ENCODE measurements at places on chromosomes 5 and 9.

GRCh38 chr9:137448602-137448962 lies 7.4 kb upstream of the ENTPD8 start:
- DNase-seq: no peak

GRCh38 chr9:127919253-127919815 lies 2.5 kb upstream of the ST6GALNAC4 start:
- DNase-seq: peak; percentile 61

DNA sequence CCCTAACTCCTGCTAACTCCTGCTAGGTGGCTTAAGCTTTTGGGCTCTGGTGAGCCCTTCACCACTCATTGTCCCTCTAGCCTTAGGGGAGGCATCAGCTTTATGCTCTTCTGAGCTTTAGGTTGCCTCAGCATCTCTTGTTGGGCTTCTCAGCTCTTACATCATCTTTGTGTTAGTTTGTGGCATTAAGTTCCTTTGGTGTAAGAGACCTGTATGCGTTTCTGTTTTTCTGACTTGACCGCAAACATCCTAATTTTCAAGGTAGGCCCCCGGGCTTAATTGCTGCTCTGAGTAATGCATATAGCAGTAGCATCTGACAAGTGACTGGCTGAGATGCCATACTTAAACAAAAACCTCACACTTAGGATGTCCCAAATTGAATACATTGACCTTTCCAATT lies 287.8 kb upstream of the TUT7 start:
- DNase-seq: no peak

DNA sequence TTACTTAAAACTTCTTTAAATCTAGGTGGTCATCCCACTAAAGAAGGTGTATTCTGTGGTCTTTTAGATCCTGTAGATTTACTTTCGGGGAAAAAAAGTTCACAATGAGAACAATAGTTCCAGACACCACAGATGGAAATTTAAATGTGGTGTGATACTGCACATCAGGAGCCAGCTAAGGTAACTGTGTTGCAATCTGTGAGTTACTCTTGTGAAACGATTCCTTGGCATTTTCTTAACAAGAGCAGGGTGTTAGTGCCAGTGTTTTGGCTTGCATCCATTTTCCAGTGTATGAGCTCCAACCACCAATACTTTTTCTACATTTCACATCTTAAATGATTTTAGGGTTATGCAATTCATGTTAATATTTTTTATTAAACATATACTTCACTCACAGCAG lies 674.5 kb downstream of the CETN3 start:
- DNase-seq: no peak

- DNase-seq: no peak
These were observed 114.3 kb upstream of the IL12B start for GRCh38 chr5:159444441-159445082.

DNA sequence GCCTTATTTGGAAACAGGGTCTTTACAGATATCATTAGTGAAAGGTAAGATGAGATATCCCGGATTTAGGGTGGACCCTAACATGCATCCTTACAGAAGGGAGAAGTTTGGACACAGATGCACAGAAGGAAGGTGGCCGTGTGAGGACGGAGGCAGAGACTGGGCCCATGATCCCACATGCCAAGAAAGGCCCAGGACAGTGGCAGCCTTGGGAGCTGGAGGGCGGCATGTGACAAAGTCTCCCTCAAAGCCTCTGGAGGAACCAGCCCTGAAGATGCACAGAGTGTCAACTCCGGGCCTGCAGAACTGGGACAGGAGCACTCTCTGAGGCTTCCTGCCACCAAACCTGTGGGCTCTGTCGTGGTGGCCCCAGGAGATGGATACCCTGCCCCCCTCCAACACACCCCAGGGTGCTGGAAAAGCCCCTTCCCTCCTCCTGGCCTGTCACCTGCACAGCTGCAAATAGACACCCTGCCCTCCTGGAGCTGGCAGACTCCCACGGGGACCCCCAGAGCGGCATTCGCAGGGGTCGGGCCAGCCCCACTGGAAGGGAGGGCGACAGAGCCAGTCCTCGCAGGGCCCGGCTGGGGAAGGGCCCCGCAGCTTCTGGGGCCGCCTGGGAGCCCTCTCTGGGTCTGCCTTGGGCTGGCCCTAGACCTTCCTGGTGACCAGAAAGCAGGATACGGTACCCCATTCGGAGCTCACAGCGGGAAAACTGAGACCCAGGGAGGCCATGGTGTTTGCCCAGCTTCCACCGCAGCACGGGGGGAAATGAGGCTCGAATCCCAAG lies 7.9 kb downstream of the NACC2 start:
- no peak for DNase-seq

- no peak for DNase-seq
These were observed 911.2 kb downstream of the EFNA5 start for GRCh38 chr5:106759581-106759980.

GRCh38 chr5:174596429-174596828 lies 128.0 kb upstream of the MSX2 start:
- DNase-seq: no peak

- DNase-seq: no peak
These were observed 353.3 kb upstream of the CLINT1 start for GRCh38 chr5:158212237-158212636.

DNA sequence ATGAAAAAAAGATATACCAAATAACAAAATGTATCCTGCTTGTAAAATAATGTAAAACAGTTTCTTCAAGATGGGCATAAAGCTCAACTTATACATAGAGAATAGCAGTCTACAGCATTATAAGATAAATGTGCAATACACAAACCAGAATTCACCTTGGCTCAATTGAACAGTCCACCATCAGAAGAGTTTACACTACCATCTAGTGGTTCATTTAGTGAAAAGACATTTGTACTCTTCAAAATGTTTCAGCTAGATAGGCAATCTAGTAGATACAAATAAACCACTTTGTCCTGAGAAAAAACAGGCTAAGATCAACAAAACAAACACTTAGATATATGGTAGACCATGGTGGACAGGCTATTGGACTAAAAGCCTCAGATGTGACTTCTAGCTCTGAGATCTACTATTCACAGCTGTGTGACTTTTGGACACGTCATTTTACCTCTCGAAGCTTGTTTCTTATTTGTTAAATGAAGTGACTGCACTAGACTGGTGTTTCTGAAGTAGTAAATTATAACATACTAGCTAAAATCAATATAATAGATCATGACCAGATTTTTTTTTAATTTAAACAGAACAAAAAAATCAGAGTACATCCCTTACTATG lies 22.1 kb upstream of the TPD52L3 start:
- no peak for DNase-seq

DNA sequence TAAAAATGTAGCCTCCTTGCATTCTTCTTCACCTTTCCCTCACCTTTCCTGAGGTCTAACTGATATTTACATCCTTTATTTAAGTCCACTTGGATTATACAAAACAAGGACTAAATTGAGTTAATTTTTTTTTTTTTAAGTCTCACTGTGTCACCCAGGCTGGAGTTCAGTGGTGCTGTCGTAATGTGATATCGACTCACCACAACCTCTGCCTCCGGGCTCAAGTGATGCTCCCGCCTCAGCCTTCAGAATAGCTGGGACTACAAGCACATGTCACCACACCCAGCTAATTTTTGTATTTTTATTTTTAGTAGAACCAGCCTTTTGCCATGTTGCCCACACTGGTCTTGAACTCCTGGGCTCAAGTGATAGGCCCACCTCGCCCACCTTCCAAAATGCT lies 195.3 kb downstream of the BNC2 start:
- DNase-seq: no peak

GRCh38 chr5:178895615-178896571 lies at the start of gene ZFP2:
Gene ZFP2, plus strand, starts transcription at chr5:178895913. Its CDS starts 35,401 bp downstream, at chr5:178931314.
- DNase-seq: peak; percentile 35

- no peak for DNase-seq
These were observed 30.9 kb upstream of the SLC46A2 start for GRCh38 chr9:112921549-112921948.

DNA sequence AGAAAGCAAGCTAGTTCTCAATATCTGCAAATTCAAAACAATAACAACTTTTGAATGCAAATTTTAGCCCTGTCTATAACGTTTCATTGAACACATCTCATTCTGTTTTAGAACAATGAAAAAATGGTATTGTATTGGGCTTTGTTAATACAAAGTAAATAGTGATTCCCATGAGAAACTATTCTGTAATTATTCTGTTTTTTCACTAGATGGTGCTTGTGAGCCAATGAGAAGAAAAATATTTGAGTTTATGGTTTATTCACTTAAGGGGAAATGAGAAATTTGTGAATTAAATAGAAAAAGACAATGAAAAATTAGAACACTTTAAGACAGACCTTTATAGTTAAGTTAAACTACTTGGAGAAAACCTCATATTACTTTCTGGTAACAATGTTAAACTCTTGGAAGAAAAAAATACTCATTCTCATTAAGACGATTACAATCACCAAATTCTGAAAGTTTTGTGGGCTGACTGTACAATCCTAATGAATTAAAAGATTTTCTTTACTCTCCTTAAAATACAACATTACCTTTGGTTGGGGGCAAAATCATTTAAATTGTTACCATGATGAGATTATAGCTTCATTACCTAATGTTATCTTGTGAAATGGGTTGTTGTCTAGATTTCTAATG lies 127.0 kb downstream of the NNT start:
- DNase-seq: no peak

GRCh38 chr5:107555425-107556090 lies 115.2 kb downstream of the EFNA5 start:
- no peak for DNase-seq

GRCh38 chr5:117488976-117489500 lies 914.4 kb upstream of the SEMA6A start:
- no peak for DNase-seq

DNA sequence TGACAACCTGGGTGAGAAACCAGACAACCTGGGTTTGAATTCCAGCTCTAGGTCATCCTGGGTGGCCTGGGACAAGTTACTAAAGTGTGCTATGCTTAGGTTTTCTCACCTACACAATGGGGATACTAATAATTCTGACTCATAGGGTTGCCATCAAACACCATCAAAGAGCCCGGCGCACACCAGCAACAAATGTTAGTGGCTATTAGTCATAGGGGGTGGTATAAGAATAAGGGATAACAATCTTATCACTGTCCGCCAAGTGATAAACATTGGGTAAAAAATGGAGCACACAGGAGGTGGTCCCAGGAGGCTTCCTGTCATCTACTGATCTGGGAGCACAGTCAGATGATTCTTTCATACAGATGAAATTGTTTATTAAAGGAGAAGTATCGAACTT lies 61.4 kb upstream of the AFAP1L1 start:
- no peak for DNase-seq

GRCh38 chr5:151093476-151093889 lies 12.6 kb upstream of the TNIP1 start:
- DNase-seq: no peak

DNA sequence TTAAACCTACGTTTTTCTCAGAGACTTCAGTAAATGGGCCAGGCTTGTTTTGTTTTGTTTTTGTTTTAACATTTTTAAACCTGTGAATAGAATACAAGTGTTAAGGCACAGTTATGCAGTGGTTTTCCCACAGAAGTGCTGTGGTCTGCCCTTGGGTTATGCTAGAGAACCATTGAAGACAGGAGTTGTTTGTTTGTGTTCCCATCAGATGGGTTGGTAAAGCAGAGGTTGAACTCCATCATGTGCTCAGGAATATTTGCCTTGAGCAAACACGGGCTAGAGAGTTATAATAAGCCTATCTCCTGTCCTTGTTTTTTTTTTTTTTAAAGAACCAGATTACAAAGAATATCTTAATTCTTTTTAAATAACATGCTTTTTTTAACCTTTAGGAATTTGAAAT lies 28.5 kb downstream of the RHOBTB3 start:
- DNase-seq: no peak

DNA sequence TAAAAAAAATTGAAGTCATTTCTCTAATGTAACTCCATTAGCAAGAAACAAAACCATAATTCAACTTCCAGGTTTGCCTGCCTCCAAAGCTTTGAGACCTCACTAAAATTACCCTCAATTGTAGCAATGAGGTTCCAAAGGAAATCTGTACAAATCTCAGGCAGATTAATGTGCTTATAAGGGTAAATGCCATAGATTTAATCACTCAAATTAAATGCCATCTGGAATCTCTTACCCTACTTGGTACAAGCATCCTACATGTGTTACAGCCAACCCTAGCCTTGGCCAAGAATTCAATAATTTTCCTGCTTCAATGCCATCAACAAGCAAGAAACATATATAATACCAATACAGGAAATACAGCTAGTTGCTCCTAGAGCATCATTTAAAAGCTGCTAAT lies 452.8 kb downstream of the RAB3C start:
- no peak for DNase-seq

All from stimulated activated CD8-positive, alpha-beta memory T cell treated with anti-CD3 and anti-CD28 coated beads, Interleukin-4, amount 100 ng/mL, for 48 hours (primary cell).